ENCODE measurements at places on chromosomes 5 and 9.

GRCh38 chr5:138078006-138078643 lies 5.7 kb upstream of the WNT8A start:
- DNase-seq, result no peak

DNA sequence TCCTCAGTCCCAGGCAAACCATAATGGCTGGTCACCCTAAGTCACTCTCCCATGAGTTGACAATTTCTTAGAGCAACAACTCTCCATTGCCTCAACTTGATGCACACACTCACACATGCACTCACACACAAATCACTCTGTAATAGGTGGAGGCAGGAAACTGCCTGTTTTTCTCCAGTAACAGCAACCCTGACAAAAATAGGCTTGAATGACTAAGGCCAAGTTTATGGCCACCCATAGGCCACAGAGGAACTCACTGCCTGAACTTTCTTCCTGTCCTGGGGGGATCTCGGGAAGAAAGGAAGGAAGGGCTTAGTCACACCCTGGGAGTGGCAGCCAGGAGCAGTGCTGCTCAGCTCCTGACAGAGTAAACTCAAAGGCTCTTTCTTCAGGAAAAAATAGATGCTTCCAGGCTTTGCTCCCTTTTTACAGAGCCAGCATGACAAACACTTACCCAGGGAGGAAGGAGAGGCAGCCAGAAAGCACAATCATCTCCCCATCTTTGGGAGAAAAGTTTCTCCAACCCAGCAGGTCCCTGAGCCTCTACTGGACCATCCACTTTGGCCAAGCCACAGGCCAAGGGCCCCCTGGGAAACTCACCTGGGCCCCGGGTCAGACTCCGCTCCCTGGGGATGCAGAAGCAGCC lies 368 bp downstream of the SH3TC2 start:
- DNase-seq, result no peak

DNA sequence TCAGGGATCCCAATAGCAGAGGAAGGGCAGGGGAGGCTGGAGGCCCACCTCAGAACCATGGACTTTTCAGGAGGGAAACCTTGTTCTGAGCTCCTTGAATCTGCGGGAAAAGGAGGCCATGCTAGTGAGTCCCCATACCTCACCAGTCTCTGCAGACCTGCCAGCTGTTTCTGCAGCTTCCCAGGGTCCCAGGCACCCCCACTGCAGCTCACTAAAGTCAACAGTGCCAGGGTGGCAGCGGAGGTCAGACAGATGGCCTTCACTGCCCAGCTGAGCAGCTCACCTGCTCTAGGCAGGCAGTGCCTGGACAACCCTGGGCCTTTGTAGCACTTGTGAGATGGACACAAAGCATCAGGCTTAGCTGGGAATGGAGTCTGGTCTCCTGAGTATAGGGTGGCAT lies 4.4 kb upstream of the SLC27A4 start:
- no peak for DNase-seq

DNA sequence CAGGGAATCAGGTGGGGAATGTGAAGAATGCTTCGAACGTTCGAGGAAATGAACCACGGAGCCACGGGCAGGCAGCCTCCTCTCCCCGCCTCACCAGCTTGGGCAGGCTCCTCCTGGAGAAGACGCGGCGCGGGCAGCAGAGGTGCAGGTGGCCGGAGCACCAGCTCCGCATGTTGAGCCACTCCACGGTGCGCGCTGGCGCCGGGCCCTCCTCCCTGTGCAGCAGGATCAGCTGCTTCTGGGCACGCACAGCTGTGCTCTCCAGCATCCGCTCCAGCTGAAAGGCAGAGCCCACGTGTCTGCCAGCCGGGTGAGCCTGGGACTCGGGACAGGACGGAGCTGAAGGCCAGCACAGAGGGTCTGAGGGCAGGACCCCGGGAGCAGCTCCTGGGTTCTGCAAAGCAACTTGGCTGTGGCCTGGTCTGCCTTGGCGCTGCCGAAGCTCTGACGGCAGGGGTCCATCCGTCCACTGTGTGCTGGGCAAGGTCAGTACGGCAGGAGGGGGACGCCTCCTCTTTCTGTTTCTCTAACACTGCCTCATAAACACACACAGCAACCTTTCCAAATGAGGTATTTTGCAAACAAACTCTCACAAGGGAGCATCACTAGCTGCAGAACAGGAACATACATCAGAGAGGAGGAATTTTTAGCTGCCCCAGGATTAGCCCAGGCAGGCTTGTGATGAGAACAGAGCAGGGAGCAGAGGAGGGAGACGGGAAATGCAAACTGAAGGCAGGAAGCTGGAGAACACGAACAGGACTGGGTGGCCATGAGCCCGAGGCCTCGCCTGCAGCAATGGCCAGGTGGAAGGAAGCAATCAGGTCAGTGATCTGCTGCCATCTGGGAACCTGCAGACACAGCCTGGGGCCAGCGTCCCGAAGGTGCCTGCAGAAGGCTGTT lies 20.1 kb upstream of the NSMF start:
- DNase-seq, result no peak

GRCh38 chr9:133975511-133975910 lies 16.6 kb downstream of the VAV2 start:
- no peak for DNase-seq

- no peak for DNase-seq
Observed at GRCh38 chr5:131242728-131243255, 21.1 kb upstream of the CDC42SE2 start.

- DNase-seq, result no peak
Observed at GRCh38 chr5:12323637-12324229, 419.5 kb upstream of the CTNND2 start.

DNA sequence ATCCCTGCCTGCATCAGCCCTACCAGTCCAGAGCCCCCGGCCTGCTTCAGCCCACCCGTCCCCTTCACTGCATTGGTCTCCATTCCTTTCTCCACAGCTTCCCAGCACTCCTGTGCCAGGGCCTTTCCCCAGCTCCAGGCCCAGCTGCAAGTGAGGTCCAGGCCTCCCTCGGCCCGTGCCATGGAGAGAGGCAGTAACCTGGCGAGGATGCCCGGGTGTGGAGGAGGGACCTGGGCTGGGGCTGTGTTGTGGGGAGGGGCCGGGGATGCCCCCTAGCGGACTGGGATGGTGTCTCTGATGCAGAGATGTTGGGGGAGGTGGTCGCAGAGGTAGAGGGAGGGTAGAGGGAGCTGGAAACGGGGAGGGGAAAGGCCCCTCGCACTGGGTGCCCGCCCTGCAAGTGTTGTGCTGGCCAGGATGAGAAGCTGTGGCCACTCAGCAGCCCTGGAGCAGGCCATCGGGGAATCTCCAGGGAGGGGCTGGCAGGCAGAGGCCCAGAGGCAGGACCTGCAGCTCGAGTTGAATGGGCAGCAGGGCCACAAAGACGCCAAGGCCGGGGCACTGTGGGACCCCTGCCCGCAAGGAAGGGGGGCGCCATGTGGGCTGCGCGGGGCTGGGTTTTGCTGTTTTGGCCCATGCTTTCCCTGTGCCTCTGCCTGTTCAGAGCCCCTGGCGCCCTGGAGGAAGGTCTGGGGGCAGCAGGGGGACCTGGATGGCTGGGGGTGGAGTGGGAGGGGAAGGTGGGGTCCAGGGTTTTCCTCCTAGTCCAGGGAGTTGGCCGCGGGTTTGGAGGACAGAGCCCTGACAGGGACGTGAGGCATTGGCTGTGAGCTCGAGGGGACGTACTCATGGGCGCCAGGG lies 26.0 kb upstream of the NKD2 start:
- no peak for DNase-seq

GRCh38 chr5:128905568-128906110 lies 59.6 kb upstream of the SLC27A6 start:
- no peak for DNase-seq

DNA sequence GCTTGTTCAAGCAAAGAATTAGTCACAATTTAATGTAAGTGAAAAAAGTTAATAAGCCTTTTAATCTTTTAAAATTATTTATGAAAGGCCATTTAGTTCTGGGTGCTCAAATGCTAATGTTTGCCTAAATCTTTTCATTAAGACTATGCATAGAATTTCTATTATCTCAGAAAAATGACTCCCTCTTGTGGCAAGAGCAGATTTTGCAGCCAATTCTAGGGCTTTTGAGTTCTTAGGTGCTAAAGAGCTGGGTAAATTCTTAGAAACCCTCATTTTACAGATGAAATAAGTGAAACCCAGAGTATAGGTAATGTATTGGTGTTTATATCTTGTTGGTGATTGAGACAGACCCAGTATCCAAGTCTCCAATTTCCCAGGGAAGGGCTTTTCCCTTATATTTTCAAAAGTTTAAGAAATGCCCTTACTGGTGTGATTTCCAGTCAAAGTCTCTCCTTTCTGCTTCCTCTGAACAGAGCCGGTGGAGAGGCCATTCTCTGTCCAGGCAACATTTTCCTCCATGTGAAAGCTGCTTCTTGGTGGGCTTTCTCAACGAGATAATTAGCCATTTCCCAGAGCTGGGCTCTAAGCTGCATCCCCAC lies 24.1 kb upstream of the PCSK5 start:
- DNase-seq, result peak; percentile 4

DNA sequence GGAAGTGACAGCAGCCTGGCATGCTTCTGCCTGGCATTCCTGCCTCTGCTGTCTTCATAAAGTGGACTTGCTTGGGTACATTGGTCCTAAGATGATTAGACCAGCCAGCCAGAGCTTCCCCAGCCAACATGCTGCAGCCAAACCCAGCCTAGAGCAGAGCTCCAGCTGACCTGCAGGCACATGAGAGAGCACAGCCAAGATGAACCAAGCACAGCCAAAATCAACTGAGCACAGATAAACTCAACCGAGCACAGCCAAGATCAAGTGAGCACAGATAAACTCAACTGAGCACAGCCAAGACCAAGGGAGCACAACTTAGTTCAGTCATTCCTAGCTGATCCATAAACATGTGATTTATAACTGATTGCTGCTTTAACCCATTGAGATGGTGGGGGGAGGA lies 266.5 kb downstream of the MSX2 start:
- DNase-seq, result no peak

DNA sequence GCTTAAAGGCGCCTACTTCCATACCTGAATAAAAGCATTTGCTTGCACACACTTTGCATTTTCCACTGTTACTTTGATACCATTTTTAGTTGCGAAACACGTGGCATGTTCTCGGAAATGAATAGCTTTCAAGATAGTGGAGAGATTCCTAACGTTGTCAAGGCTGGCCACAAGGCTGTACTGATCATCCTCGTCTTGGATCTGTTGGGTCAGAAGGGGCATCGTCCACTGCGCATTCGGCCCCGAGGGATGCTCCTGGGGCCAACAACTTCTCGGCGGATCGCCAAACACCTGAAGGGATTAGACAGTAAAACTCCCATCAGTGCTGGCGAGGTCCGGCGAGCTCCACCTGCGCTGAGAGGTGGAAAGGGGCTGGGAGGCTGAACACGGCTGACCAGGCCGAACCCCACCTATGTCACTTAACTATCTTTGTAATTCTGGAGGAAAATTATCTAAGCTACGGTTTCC lies 599 bp downstream of the RAD1 start:
- DNase-seq, result no peak

- DNase-seq, result no peak
Observed at GRCh38 chr9:85702726-85703289, 38.9 kb downstream of the AGTPBP1 start.

- no peak for DNase-seq
Observed at GRCh38 chr5:62132276-62132675, 173.7 kb upstream of the KIF2A start.

DNA sequence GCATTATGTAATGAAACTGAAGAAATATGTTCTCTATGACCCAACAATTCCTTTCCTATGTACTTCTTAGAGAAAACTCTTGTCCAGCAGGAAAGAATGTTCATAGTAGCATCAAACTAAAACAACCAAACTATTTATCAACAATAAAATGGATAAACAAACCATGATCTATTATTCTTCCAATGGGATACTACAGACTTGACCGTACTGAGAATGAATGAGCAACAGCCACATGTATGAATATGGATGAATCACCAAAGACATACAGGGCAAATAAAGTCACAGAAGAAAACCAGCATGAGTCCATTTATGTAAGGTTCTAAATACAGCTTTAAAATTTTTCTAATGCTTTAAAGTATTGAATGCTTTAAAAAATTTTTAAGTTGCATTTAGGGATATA lies 73.6 kb upstream of the SUSD1 start:
- DNase-seq, result no peak

DNA sequence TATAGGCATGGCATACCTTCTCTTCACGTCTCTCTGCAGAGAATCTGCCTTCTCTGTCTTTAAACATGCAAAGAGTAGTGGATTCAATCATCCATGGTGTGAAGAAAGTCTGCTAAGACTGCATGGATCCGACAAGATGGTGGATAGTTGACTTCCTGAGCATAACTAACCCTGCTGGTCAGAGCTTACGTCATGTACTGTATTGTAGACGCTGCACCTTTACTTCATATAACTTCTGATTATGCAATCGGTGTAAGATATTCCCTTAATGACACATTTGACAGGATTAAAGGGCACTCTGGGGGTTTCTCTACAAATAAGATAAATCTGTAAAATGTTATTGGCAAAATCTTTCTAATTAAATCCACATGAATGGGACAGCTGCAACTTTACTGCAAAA lies 240.3 kb upstream of the NREP start:
- DNase-seq, result no peak

DNA sequence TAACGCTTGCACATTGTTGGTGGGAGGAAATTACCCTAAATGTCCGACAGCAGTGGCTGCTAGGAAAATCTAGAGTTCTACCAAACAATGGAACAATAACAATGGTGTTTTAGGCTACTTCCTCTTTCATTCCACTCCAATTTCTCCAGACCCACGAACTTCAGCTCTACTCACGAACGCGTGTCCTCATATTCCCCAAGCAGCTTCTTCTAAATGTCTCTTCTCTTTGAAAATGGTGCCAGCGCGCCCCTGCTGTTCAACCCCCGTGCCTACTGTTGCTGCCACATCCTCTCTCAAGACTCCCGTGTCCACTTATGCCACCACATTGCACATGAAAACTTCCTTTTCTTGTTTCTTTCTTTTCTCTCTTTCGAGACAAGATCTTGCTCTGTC lies 25.6 kb downstream of the OR2V2 start:
- peak; percentile 60 for DNase-seq

DNA sequence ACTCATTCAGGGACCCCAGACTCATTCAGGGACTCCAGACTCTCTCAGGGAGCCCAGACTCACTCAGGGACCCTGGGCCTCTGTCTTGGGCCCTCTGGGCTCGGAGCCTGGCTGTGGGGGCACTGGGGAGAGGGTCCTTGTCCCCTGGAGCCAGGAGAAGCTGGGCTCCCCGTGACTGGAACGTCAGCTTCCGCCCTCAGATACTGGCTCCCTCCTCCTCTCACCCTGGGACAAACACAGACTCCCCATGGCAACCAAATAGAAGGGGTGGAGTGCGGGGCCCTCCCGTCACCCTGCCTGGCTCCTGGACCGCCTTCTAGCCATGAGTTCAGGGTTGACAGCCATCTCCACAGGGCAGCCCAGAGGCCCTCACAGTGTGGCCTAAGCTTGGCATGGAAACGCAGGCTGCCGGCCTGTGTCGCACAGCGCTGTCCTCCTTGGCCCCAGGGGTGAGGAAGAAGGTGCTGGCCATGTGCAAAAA lies 27.6 kb downstream of the ZDHHC11B start:
- DNase-seq, result no peak

- no peak for DNase-seq
Observed at GRCh38 chr5:80239680-80240367, 16.0 kb downstream of the SERINC5 start.
